ENCODE measurements at places on chromosomes 7 and 10.

DNA sequence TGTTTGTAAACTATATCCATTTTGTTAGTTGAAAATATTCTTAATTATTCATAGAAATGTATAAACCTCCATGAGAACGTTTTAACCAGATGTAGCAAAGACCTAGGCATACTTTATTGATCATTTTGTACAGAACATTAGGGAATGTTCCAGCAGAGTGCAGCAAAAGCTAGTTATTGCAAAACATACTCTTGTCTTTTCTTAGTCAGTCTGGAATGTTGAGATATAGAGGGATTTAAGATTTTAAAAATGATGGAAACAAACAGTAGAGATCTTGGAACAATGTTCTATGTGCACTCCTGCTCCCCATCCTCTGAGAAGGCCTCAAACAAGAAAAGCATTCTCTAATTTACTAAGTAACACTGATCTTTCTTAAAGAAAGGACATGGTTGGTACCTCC is 292.1 kb downstream of the BBS9 start:
- no peak for DNase-seq

- no peak for DNase-seq
Measured at GRCh38 chr7:105916603-105917002, 40.2 kb upstream of the ATXN7L1 start.

GRCh38 chr10:114166043-114166442 is 8.0 kb downstream of the CCDC186 start:
- DNase-seq: no peak

- no peak for DNase-seq
Measured at GRCh38 chr10:27192284-27192683, 37.1 kb downstream of the MASTL start.

DNA sequence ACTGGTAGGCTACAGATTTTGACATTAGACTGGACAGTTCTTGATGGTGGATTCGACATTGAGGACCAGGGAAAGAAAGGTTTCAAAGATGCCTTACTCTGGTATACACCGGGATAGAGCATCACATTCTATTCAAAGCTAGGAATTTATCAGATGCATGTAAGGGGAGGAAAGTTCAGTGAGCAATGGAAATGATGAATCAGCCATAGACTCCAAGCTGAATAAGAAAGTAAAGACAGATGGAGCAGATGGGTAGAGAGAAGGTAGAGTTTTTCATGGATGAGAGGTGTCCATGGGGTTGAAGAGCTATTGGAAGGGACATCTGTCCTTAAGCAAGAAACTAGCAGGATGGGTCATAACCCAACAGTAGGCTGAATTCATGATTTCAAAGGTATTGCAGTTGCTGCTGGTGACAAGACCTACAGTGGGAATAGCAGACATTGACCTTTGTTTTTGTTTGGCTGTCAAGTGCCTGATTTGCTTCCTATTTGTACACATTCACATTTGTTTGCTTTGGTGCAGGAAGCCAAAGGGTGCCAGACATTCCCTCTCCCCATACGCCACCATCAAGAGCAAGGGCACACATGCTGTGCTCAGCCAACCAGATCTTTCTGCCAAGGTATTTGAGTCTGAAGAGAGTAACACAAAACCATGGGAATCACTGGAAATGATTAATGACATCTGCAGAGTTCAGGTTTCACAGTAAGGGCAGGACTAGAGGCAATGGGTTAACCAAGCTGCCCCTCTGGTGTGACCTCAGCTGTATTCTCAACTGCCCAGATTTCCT is 8.6 kb upstream of the CACUL1 start:
- no peak for DNase-seq

DNA sequence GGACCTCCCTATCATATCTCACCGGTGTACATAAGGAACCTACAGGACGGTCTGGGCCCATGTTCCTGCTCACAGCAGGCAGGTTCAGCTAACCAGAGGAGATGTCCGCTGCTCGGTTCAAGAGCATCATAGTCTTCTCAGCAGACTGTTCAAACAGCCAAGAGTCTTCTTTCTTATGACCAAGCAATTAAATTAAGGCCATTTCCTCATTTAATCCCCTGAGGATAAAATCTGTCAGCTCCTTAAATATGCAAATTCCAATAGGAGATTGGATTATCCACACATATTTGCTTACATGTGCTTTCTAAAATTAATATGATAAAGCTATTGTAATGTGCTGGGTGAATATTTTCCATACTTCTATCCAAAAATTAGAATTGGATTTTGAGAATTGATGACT is 59.7 kb downstream of the LMBR1 start:
- DNase-seq: no peak
